A549 (cell line): ENCODE measurements at places on chromosomes 1 and 21. TPM values are rescaled to one million over a fixed set of nuclear protein-coding genes. Genes with fewer than 3 reads are reported as not detected.
A peak's percentile ranks its signal among the peaks of the same experiment; 100 is the strongest.

GRCh38 chr1:66436378-66437135 is 97.4 kb upstream of the SGIP1 start:
- peak; percentile 41 for DNase-seq

- DNase-seq, result peak; percentile 21
These were observed 277.0 kb downstream of the PTPRU start for GRCh38 chr1:29513357-29513756.

GRCh38 chr21:43859747-43860214 is 5.2 kb upstream of the AGPAT3 start:
- DNase-seq, result no peak

GRCh38 chr1:166980818-166981217 is 5.5 kb upstream of the ILDR2 start:
- DNase-seq, result no peak

- DNase-seq, result no peak
These were observed 79.9 kb downstream of the LACTBL1 start for GRCh38 chr1:22892789-22893188.

- DNase-seq, result no peak
These were observed 8.2 kb downstream of the PAFAH2 start for GRCh38 chr1:25989440-25990234.

- DNase-seq, result peak; percentile 53
These were observed 40.5 kb upstream of the RALGPS2 start for GRCh38 chr1:178684542-178685000.

DNA sequence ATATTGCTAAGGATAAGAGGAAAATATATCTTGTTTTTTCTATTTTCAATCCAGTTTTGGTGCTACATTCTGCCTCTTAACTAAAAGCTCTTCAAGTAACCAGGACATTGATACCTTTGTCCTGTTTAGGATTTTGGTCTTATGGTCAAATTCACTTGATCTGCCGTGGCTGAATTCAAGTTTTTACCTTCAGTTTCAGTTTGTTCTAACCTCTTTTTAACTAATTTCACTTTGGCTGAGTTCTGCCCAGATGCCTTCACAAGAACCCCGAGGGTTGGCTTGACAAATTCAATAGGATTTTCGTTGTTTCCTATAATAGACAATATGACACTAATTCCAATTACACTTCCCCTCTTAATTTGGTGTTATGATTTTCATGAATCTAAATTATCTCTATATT is 84.5 kb upstream of the C1orf21 start:
- DNase-seq, result no peak

GRCh38 chr1:55034476-55035133 is 4.7 kb upstream of the PCSK9 start:
- no peak for DNase-seq

DNA sequence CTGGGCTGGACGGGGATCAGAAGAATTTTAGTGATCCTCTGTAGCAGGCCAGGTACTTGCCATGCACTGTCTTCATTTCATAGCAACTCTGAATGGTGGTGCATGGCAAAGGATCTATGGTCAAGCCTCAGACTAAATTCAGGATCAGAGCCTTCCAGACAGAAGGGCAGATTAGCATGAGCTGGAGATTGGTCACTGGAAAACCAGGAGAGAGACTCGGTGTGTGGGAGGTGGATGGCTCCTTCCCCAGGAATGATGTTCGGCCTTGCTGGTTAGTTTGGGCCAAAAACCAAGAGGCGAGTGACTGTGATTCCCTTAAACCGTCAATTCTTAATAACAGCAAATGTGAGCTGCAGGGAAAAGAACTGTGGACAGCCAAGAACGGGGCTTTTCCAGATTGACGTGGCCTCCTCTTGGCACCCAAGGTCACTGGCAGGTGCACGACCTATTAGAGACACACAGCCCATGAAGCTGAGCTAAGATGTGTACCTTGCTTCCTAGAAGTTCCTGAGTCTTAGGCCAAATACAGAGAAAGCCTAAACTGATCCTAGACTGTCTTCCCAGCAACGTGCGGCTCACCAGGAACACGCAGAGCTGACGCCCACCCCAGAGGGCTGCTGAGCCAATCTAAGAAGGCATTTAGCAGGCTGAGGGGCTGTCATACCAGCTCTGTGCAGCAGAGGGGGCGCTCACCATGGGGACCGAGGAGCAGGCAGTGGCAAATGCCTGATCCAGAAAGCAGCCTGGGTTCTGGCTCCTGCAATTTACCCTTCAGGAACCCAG is 18.5 kb downstream of the ALDH4A1 start:
- peak; percentile 50 for DNase-seq

DNA sequence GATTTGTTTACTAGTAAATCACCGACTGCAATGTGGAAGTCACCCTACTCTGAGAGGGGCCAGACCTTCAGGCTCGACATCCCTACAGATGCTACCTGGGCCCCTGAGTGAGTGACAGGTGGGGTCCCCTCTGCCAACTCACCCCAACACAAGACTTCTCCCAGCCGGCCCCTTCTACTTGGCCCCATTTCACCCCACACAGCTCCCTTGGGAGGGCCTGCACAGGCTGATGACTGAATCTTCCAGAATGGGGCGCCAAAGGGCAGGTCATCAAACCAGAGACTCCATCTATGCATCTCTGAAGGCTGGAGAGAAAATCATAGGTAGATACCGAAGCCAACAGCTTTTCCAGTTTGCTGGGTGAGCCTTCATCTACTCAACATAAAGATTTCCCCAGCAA is 9.4 kb upstream of the S100A8 start:
- DNase-seq, result no peak

GRCh38 chr21:37264808-37265207 is 2.3 kb downstream of the VPS26C start:
- no peak for DNase-seq

DNA sequence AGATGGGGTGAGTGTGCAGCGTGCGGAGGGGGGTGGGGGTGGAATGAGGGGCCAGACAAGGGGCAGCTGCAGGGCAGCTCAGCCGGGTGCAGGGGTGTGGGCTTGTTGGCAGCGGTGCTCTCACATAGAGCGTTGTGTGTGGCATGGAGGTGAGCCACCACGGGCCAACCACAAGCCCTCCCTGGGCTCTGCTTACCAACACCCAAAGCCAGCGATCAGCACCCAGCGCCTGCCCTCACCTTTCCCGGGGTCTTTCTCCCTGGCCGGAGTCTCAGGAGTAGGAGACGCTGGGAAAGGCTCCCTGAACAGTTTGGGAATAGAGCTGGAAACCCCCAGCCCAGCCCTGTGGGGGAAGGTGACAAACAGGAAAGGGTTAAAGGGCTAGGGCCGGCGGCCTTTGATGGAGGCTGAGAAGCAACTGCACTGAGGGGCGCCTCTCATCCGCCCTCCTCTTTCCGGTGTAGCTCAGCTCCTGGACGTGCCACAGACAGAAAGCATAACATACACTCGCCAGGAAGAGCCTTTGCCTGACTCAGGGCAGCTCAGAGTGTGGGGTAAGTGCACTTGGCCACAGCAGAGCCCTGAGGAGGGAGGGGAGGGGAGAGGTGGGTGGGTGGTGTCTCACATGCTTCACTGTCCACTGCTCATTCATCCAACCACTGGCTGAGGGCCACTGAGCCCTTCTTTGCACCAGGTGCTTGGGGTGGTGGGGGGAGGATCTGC is 577 bp downstream of the IKBKE start:
- DNase-seq, result peak; percentile 58

GRCh38 chr1:40694353-40694874 is 2.9 kb downstream of the NFYC start:
- DNase-seq, result no peak

- DNase-seq, result no peak
These were observed 292.4 kb downstream of the PLPP3 start for GRCh38 chr1:56286956-56287355.

- no peak for DNase-seq
These were observed 50.8 kb downstream of the PIK3R3 start for GRCh38 chr1:46081619-46082018.

DNA sequence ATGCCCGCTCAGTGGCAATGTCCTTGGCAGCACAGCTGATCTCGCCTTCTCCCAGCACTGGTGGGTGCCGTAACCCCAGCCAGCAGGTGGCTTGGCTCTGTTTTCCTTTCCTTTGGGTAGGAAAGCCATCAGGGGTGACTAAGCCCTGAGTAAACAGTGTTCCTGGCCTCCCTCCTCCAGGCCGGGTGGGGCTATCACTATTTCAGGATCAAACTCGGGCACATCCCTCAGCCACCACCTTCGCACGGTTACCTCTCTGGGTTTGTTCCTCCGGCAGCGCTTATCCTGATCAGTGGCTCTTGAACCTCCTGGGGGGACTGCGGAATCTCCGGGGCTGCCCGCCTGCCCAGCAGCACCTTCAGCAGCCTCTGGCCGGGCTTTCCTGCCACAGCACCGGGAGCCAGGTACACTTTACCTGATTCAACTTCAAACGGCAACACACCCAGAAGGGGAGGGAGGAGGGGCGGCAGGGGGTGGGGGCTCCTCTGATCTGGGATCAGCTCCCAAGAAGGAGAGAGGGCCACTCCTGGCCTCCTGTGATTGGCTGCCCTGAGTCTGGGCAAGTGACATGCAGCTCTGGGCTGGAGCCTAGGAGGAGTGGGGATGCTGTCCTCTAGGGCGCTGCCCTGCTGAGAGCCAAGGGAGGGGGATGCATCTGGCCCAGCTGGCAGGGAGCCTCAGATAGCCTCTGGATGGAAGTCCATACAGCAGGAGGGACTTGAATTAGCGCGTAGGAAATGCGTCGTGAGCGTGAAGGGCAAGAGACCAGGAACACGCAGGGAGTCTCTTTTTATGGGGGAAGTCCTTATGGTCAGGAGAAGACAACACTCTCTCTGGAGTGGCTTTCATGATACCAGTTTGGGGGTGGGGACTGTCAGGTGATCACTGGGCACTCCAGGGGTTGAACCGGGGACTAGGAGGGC is at the start of gene ASCL5:
ASCL5 (minus strand) TSS at position 353 of the 923 bp plus-strand sequence. CDS start 11,812 bp downstream, outside the sequence.
- peak; percentile 53 for DNase-seq

GRCh38 chr1:17059391-17060305 is 5.8 kb upstream of the SDHB start:
- DNase-seq, result peak; percentile 73

DNA sequence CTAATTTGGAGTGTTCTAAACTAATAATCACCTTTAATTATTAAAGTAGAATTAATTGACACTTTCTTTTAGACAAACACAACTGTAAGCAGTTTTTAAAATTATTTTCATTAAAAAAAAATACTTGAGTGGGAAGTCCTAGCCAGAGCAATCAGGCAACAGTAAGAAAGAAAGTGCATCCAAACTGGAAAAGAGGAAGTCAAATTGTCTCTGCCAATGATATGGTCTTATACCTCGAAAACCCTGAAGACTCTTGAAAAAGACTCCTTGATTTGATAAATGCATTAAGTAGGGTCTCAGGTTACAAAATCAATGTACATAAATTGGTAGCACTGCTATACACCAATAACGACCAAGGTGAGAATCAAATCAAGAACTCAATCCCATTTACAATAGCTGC is 83.0 kb upstream of the GADD45A start:
- DNase-seq, result no peak

DNA sequence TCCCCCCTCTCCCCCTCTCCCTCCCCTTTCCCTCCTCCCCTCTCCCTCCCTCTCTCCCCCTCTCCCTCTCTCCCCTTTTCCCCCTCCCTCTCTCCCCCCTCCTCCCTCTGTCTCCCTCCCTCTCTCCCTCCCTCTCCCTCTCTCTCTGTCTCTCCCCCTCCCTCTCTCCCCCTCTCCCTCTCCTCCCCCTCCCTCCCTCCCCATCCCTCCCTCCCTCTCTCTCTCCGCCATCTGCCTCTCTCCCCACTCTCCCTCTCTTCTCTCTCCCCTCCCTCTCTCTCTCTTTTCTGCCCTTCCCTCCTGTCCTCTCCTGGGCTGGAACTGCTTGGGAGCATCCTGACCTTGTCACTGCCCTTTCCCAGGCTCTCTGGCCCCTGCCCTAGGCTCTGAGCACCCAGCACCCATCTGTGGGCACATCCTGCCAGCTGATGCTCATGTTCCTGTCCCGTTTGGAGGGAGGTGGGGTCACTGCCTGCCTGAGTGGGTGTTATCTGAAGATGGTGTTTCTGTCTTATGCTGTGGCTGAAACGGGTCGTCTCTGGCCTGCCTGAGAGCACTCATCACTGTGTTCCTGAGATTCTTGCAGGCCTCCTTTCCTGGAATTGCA is 10.8 kb downstream of the FTCD start:
- no peak for DNase-seq

DNA sequence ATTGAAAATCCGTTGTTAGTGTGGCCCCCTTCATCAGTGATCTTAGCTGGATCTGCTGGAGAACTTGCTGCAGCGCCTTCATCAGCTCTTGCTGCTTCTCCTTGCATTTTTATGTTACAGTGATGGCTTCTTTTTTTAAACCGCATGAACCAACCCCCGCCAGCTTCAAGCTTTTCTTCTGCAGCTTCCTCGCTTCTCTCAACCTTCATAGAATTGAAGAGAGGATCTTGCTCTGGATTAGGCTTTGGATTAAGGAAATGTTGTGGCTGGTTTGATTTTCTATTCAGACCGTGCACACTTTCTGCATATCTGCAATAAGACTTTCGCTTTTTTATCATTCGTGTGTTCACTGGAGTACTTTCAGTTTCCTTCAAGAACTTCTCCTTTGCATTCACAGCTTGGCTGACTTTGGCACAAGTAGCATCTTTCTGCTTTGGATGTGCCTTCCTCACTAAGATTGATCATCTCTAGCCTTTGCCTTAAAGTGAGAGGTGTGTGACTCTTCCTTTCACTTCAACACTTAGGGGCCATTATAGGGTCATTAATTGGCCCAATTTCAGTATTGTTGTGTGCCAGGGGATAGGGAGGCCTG is 13.1 kb downstream of the RNF187 start:
- no peak for DNase-seq

GRCh38 chr1:218467101-218468072 is 122.3 kb downstream of the TGFB2 start:
- no peak for DNase-seq

- no peak for DNase-seq
These were observed 36.6 kb upstream of the NHLH2 start for GRCh38 chr1:115877511-115877910.

The PAQR6 gene
- 5.6 to 10.6 TPM (median 8.6 TPM) in 3 replicates for polyA plus RNA-seq

The LRRC52 gene
- not detected in 3 replicates for polyA plus RNA-seq

The G0S2 gene
- 2.5 to 3.3 TPM (median 3.0 TPM) in 3 replicates for polyA plus RNA-seq

The CLDN17 gene
- polyA plus RNA-seq, result not detected in 3 replicates

The CFHR4 gene
- not detected in 3 replicates for polyA plus RNA-seq

The KCNK1 gene
- polyA plus RNA-seq, result 6.2 to 8.4 TPM (median 6.3 TPM) in 3 replicates

The VN1R5 gene
- polyA plus RNA-seq, result not detected in 3 replicates

The WNT2B gene
- 0.21 to 0.32 TPM (median 0.28 TPM) in 3 replicates for polyA plus RNA-seq
